Lower lobe of right lung (tissue), 2 donors: ENCODE measurements at places on chromosomes 5 and 9. TPM values are rescaled to one million over a fixed set of nuclear protein-coding genes. Genes with fewer than 3 reads are reported as not detected.

Gene CDK7
- 29.6 TPM for total RNA-seq

Gene DBH
- total RNA-seq: not detected

Gene HDAC3
- 45.8 TPM for total RNA-seq

Gene PCSK1
- total RNA-seq: 0.18 TPM

Gene FRMPD1
- total RNA-seq: 0.06 TPM

Gene ZNF608
- total RNA-seq: 27.9 TPM

Gene IFNE
- not detected for total RNA-seq

Gene IFNK
- total RNA-seq: not detected

Gene DIRAS2
- not detected for total RNA-seq

Gene TXNDC8
- total RNA-seq: not detected

Gene LCN10
- 2.5 TPM for total RNA-seq

Gene SV2C
- 0.32 TPM for total RNA-seq

Gene RLN2
- total RNA-seq: 1.3 TPM

Gene KLHL9
- 22.7 TPM for total RNA-seq

Gene RMI1
- 6.7 TPM for total RNA-seq

Gene KCNN2
- total RNA-seq: 1.2 TPM

Gene ZNF658
- 5.4 TPM for total RNA-seq

Gene VCAN
- total RNA-seq: 133 TPM

Gene TMEM215
- total RNA-seq: 0.09 TPM

Gene RXRA
- 85.7 TPM for total RNA-seq

Gene KLHL3
- 6.7 TPM for total RNA-seq

Gene JAKMIP2
- 8.3 TPM for total RNA-seq

Gene ANKRD20A1
- total RNA-seq: 1.7 TPM

Gene ADAM19
- total RNA-seq: 12.0 TPM

Gene FREM1
- 4.3 TPM for total RNA-seq

Gene CCDC69
- total RNA-seq: 79.0 TPM

Gene FRRS1L
- total RNA-seq: 0.06 TPM

Gene CER1
- total RNA-seq: not detected

Gene TNC
- 18.5 TPM for total RNA-seq

Gene PCDHA3
- 0.77 TPM for total RNA-seq

Gene CNTFR
- 2.5 TPM for total RNA-seq

Gene SLC1A3
- 52.1 TPM for total RNA-seq

Gene HTR1A
- total RNA-seq: not detected

Gene FTMT
- not detected for total RNA-seq
